NCI-H2227 treated with DMSO at 0.1 percent for 48 hours (cell line): ENCODE measurements at places on chromosomes 5 and 9.

- no peak for DNase-seq
These were observed 10.6 kb downstream of the TAS2R1 start for GRCh38 chr5:9619331-9620092.

GRCh38 chr9:133044125-133044524 lies 13.3 kb downstream of the GTF3C5 start:
- DNase-seq, result no peak

GRCh38 chr9:91978740-91979414 lies 28.8 kb upstream of the ROR2 start:
- DNase-seq, result no peak

- no peak for DNase-seq
These were observed 36.6 kb downstream of the MRPL36 start for GRCh38 chr5:1762883-1763547.

DNA sequence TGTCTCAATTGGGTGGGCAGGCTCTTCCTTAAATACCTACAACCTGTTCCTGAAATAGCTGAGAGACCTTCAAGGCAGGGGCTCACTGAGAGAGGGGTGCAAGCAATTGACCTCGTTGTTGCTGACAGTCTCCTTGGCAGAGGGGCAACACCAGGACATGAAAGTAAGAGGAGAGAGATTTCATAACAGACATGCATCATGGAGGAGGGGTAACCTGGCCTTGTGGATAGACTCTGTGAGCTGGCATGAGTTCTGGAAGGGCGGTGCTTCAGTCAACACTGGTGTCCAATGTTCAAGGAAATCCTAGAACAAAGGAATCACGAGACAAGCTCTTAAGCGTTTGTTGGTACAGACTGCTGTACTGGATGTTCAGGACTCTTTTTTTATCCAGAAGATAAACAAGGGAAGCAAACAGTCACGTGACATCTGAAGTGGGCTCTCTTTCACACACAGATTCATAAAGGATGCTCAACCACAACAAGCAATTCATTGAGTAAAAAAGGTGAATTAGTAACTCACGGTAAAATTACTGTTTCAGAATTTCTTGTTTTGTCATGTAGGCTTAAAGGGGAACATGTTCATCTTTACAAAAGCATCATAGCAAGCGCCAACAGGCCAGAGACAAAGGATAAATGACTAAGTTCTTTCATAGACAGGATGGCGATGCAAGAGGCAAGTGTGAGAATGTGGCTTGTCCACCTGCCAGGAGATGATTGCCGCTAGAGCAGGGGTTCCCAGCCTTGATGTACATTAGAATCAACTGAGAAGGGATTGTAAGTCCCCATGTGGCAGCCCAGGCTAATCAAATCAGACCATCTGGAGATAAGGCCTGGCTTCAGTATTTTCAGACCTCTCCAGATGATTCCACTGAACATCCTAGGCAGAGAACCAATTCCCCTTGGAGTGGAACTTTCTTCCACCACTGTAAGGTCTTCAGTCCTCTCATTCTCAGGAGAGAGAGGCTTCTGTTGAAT lies 20.7 kb downstream of the ANKRA2 start:
- no peak for DNase-seq
